GM03348 (cell line): ENCODE measurements at places on chromosomes 4 and X.

- DNase-seq: no peak
Measured at GRCh38 chrX:77930581-77930980, 20.1 kb downstream of the ATP7A start.

DNA sequence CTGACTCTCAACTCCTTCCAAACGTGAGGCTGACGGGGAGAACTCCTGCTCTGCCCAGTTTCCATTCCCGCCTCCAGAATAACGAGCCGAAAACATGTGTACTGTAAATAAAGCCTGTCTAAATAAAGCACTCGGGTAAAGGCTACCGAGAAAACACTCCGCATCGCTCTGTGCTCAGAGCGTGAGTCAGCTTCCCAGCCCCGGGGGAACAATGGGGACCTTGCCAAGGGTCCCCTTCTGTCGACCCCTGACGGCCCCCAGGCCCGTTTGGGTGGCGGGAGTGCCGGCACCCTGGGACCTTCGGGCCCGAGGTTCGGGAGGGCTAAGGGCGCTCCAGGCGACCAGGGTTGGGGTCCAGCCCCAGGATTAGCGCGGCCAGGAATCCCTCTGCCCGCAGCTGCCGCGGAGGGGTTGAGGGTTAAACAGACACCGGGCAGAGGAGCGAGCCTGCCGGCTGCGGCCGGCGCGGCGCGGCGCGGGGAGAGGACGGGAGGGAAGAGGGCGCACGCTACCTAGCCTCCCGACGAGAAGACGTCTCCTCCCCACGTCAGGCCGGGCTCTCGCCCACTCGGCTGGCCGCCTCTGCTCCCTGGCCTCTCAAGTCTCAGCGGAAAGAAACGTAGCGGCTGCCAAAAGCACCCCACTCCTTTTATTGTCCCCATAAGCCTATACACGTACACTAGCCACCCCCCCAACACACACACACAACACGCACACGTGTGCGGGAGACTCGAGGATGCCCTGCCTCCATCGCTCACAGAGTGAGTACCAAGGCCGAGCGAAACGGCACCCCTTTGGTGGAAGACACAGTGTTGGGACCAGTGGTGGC, 85.5 kb downstream of the BCOR start:
- peak; percentile 45 for DNase-seq

- DNase-seq: peak; percentile 40
Measured at GRCh38 chr4:16717266-16717970, 181.0 kb downstream of the LDB2 start.

- no peak for DNase-seq
Measured at GRCh38 chrX:116417214-116417613, 19.2 kb upstream of the SLC6A14 start.
